ENCODE measurements at places on chromosomes 7 and 10. TPM values are rescaled to one million over a fixed set of nuclear protein-coding genes. Genes with fewer than 3 reads are reported as not detected.

CPXM2 gene
- not detected for polyA plus RNA-seq

OIT3 gene
- polyA plus RNA-seq = not detected

P4HA1 gene
- polyA plus RNA-seq = 178 TPM

PCGF6 gene
- polyA plus RNA-seq = 4.0 TPM

MLXIPL gene
- not detected for polyA plus RNA-seq

HTR5A gene
- polyA plus RNA-seq = not detected

HOXA11 gene
- 0.04 TPM for polyA plus RNA-seq

CYP2C19 gene
- not detected for polyA plus RNA-seq

INMT gene
- polyA plus RNA-seq = 0.39 TPM

ZNF425 gene
- polyA plus RNA-seq = 1.2 TPM

AVPI1 gene
- 33.6 TPM for polyA plus RNA-seq

PLAU gene
- 283 TPM for polyA plus RNA-seq

DLG5 gene
- polyA plus RNA-seq = 28.6 TPM

CAMK2B gene
- polyA plus RNA-seq = 0.14 TPM

GNGT1 gene
- not detected for polyA plus RNA-seq

RAB19 gene
- polyA plus RNA-seq = not detected

TDRD1 gene
- not detected for polyA plus RNA-seq

DGKI gene
- polyA plus RNA-seq = 3.8 TPM

GSDME gene
- polyA plus RNA-seq = 71.5 TPM

TMEM196 gene
- not detected for polyA plus RNA-seq

DNA sequence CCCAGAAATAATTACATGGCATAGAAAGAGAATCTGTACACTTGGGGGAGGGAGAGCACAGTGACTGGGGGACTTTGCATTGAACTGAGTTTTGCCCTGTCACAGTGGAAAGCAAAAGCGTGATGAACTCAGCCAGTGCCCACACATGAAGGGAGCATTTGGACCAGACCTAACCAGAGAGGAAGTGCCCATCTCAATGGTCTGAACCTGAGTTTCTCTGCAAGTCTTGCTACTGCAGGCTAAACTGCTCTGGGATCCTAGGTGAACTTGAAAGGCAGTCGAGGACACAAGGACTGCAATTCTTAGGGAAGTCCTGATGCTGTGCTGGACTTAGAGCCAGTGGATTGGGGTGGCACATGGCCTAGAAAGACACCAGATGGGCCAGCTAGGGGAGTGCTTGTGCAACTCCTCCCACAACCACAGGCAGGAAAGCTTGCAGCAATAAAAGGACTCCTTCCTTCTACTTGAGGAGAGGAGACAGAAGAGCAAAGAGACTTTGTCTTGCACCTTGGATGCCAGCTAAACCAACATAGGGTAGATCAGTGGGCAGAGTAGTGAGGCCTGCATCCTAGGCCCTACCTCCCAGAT is 259.0 kb downstream of the GRM8 start:
- DNase-seq = no peak

DNA sequence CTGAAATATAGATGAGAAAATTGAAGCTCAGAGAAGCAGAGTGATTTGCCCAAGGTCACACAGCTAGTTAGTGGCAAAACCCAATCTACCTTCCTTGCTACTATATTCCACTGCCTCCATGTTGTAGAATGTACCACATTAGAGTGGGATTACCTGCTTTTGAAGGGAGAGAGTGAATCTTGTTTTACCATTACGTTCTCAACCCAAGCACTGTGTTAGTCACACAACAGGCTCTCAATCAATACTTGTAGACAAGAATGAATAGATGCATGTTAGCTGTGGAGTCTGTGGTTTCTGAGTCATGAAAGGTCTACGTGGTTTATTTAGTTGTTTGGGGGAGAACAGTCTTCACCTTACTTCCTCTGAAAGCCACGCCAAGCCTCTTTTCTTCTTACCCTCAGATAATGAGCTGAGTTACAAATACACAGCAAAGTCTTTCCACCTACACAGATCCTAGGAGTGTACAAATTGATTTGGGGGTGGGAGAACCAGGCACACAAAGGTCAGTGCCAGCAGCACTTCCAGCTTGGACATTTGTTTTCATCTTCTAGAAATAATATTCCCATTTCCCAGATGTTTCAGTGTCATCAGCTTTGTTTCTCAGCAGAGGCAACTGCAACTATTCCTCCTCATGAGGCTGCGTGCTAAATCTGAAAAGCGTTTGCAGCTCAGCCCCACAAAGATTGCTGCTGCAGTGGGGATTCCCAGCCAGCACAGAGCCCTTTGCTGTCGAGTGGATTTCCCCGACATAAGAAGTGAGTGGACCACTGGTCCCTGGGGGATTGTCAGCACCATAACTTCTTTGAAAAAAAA is 71.5 kb upstream of the ADO start:
- peak; percentile 74 for DNase-seq

- peak; percentile 64 for DNase-seq
Measured at GRCh38 chr7:42091461-42092291, 145.3 kb downstream of the GLI3 start.

- no peak for DNase-seq
Measured at GRCh38 chr7:146773506-146773905, 656.9 kb downstream of the CNTNAP2 start.

DNA sequence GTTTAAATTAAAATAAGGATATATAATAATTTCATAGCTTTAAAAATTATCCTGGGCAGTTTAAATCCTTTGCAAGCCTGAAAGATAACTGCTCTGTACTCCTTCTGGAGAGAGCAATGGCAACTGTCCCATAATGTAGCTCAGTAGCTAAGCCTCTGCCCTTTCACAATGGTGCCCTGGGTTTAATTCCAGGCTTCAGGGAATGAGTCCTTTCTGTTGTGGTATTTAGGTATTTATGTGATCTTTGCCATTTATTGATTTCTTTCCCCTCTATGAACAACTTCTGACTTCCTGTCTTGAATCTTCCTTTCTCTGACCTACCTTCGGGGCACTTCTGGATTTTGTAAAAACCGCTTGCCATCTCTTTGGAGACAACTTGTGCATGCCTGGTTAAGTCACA is 773.2 kb downstream of the IPMK start:
- DNase-seq = no peak

DNA sequence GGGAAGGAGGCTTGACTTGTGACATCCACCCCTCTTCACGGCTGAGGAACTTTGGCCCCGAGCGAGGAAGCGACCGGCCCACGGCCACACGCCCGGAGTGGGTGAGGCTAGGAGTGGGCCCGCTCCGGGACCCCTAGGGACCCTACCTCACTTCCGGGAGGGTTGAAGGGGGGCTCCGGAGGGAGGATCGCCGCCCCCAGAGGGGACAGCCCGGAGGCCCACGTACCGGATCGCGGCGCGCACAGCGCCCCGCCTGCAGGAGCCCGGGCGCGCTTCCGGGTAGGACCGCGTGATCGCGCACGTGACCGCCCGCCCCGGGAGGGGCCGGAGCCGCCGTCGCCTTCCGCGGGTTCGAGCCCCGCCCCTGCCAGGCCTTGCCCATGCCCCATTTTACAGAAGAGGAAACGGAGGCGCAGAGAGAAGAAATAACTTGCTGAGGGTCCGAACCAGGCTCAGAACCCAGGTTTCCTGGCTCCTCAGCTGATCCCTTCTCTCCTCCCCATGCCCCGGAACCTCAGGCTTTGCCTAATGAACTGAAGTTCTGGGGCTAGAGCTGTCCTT is at the start of gene HPS1:
Gene HPS1 (minus strand): TSS at position 275 of the 561 bp plus-strand sequence. CDS start 3,695 bp downstream, outside the sequence.
- DNase-seq = peak; percentile 58

- peak; percentile 77 for DNase-seq
Measured at GRCh38 chr10:689452-690371, at the start of gene DIP2C. Gene DIP2C, minus strand, starts transcription at chr10:689668. Its CDS starts 90 bp downstream, at chr10:689578.

DNA sequence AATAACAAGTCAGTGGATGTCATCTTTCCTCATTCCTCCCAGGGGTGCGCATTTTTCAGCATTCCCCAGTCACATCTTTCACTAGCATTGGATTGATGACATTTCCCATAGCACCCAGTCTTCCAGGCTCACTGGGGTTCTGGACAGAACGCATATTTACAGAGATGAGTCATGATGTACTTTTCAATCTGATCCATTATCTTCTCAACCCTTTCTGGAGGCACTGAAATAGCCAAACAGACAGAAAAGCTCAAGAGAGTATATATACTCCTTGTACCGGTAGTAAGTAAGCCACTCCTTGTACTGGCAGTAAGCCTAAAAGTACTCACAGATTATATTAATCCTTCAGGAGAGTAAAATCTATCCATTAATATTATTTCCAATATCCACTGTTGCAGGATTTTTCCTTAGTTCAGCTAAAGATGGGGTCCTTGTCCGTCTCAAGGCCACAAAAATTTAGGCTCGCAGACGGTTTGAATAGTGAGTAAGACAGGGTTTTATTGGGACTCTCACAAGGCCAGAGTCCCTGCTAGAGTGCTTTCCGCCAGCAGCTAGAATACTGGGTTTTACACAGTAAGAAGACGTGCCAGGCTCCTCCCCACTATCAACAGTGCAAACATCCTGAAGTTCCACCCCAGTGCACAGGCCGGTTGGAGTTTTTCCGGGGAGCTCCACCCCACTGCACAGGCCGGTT is 60.8 kb downstream of the MDH2 start:
- DNase-seq = peak; percentile 24

- DNase-seq = peak; percentile 99
Measured at GRCh38 chr10:52864201-52865106, 91.9 kb upstream of the MBL2 start.

GRCh38 chr7:99923200-99923599 is 3.9 kb upstream of the TRIM4 start:
- DNase-seq = no peak

- DNase-seq = peak; percentile 67
Measured at GRCh38 chr7:123865517-123866117, 20.6 kb downstream of the HYAL4 start.

GRCh38 chr7:27221201-27221797 is 21.3 kb upstream of the EVX1 start:
- DNase-seq = no peak

- DNase-seq = no peak
Measured at GRCh38 chr7:132243051-132243450, 333.2 kb downstream of the PLXNA4 start.

- no peak for DNase-seq
Measured at GRCh38 chr7:159121476-159121875, 23.2 kb downstream of the VIPR2 start.

DNA sequence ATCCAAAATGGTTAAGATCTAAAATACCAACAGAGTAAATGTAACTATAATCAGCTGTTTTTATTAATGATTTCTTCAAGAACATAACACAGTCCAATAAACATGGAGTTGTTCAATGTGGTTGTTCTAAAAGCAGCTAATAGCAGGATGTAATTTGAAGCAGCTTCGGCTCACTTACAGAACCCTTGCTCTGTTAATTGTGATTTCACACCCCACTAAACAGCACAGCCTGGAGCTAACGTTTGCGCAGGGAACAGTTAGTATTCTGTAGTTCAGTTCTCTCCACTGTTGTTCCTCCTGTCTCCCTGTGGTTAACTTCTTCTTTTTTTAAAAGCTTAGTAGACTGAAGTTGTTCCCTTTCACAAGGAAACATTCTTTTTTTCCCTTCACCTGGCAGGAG is 104.0 kb downstream of the GRM3 start:
- no peak for DNase-seq

GRCh38 chr7:149166630-149167352 is 19.5 kb downstream of the ZNF398 start:
- no peak for DNase-seq

GRCh38 chr10:61812052-61812721 is 89.3 kb upstream of the ARID5B start:
- no peak for DNase-seq

DNA sequence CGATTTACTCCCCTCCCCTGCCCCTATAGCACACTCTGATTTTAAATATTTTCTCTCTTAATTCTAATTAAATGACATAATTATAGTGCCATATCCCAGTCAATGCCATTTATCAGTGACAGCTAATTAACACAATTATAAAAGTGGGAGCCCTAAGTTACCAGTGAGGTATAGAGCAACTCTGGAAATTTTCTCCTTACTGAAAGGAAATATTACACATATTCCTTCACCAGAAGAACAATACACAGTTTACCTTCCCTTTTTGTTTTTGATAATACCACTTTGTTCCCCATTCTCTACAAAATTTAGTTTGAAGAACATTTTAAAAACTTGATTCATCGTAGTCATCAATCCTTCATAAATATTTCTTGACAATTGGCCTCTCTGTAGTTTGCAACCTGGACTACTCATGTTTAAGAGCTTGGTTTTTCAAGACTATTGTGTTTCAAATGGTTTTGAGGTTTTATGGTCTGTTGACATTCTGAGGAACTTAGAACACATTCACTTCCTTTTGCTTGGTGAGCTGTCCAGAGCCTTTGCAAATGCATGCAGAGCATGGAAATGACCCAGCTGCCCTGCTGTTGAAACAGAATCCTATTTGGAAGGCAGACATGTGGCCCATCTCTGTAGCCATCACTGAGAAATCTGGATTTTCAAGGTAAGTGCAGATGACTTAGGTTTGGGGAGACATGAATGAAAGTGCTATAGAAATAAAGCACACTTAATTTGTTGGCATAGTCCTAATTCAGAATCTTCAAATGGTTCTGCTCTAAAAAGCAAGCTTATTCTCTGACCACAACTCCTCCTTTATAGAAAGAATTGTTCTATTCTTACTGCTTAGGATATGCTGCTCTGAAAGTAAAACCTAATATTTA is at the start of gene GPR141:
Gene GPR141 (plus strand): TSS at position 521 of the 875 bp plus-strand sequence. CDS start 56,628 bp downstream, outside the sequence.
- DNase-seq = no peak

GRCh38 chr7:680411-681127 is 45.9 kb upstream of the DNAAF5 start:
- no peak for DNase-seq

- DNase-seq = no peak
Measured at GRCh38 chr10:51789118-51789517, 89.7 kb upstream of the CSTF2T start.

GRCh38 chr10:5762531-5762930 is 50.7 kb downstream of the GDI2 start:
- DNase-seq = no peak

- DNase-seq = no peak
Measured at GRCh38 chr7:149027055-149027454, 1.2 kb downstream of the PDIA4 start.

DNA sequence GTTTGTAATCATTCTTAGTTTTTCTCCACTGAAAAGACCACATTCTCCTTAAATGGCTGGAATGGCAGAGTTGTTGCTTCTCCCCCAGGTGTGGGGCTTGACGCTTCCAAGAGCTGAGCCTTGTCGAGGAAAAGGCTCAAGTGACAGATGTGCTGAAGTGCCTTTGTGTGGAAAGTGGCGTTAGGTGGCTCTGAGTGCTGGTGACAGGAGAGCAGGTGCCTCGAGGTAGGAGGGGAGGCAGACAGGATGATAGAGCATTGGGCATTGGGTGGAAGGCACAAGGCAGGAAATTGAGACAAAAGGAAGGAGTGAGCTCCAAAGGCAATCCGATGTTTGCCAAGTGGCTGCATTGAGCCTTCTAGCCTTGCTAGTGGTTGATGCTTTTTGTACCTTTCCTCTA is 6.7 kb downstream of the KIAA1217 start:
- DNase-seq = no peak

GRCh38 chr7:123995617-123996326 is 37.1 kb downstream of the TMEM229A start:
- DNase-seq = no peak

Data from IMR-90 (cell line).